Natural killer cell treated with Interleukin-12 subunit alpha and Interleukin-12 subunit beta and Interleukin-15 and Interleukin-18, amount 100 ng/mL, for 72 hours (primary cell): ENCODE measurements at places on chromosomes 11 and 22. TPM values are rescaled to one million over a fixed set of nuclear protein-coding genes. Genes with fewer than 3 reads are reported as not detected.

Gene CYP2D6
- 6.1 TPM for total RNA-seq

DNA sequence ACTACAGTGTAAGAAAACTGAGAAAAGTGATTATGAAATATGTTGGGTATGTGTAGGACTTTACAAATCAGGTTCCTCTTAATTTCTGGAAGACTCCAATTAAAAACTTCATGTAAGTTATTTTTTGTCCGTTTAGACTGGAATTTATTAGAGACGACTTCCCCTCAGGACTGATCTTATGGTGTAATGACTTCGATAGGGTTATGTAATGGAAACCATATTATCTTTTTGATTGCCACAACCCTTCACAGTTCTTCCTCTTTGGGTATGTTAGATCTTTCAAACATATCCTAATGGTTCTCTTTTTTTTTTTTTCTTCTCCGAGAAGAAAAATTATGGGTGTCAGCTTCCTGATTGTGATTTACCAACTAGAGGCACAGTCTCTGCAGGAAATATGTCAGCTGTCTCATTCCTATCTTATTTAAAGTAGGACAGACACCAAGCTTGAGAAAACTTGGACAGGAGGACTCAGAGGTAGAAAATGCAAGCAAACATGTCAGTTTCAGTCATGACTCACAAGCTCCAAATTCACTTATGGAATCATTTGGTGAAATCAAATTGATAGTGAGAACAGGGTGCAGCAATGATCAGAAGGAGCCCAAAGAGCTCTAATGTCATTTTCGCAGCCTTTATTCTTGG lies 11.1 kb upstream of the LDLRAD3 start:
- H3K36me3 ChIP-seq: no peaks in the 10 kb centered on the region
- peaks cover 28% of the 10 kb centered on the region for H3K27me3 ChIP-seq
- H3K4me1 ChIP-seq: no peaks in the 10 kb centered on the region
- no peak overlapping the region for H3K27ac ChIP-seq
- no peak for DNase-seq

- H3K36me3 ChIP-seq: no peaks in the 10 kb centered on the region
- no peaks in the 10 kb centered on the region for H3K27me3 ChIP-seq
- peaks cover 5% of the 10 kb centered on the region for H3K4me1 ChIP-seq
- DNase-seq: no peak
- no peak overlapping the region for H3K27ac ChIP-seq
- H3K4me3 ChIP-seq: no peak overlapping the region
Measured at GRCh38 chr22:23305922-23306374, 125.6 kb downstream of the BCR start.

Gene POLR2L
- total RNA-seq: 97.4 TPM

Gene SUSD2
- total RNA-seq: 2.4 TPM

- peaks cover 17% of the 10 kb centered on the region for H3K27me3 ChIP-seq
- no peaks in the 10 kb centered on the region for H3K36me3 ChIP-seq
- no peak for DNase-seq
- no peak overlapping the region for H3K27ac ChIP-seq
Measured at GRCh38 chr11:122342089-122342744, 226.2 kb upstream of the BLID start.

Gene DNAJB13
- 0.47 TPM for total RNA-seq

GRCh38 chr11:99418927-99419720 lies 398.4 kb downstream of the CNTN5 start:
- no peaks in the 10 kb centered on the region for H3K4me1 ChIP-seq
- DNase-seq: no peak
- H3K4me3 ChIP-seq: no peak overlapping the region
- H3K36me3 ChIP-seq: peaks cover 4% of the 10 kb centered on the region
- no peak overlapping the region for H3K27ac ChIP-seq
